ENCODE measurements at places on chromosomes 4 and X.

GRCh38 chr4:142043509-142043908, 407.1 kb downstream of the IL15 start:
- DNase-seq, result no peak

GRCh38 chrX:107118322-107119147, at the start of gene RBM41:
Gene RBM41 (minus strand): TSS chrX:107118822. CDS start chrX:107118773, 49 bp downstream.
- DNase-seq, result peak; percentile 49

GRCh38 chr4:151860561-151861093, 99.8 kb upstream of the GATB start:
- no peak for DNase-seq

GRCh38 chr4:159776961-159777360, 674.1 kb downstream of the RAPGEF2 start:
- no peak for DNase-seq

DNA sequence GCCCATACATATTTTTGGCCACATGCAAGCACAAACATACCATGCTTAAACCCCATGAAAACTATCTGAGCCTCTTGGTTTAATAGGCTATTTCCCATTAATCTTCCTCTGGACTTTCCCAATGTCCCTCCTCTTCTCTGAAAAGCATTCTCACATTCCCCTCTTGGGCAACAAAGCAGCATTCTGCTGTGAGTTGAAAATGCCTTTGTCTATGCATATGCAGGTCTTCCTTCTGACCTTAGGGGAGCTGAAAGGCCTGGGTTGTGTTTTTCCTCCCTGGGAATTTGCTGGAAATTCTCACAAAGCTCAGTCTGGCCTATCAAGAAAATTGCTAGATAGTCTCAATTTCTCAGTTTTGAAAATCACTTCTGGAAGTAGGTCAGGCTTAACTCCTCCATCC, 4.2 kb downstream of the VSIG4 start:
- DNase-seq, result no peak

DNA sequence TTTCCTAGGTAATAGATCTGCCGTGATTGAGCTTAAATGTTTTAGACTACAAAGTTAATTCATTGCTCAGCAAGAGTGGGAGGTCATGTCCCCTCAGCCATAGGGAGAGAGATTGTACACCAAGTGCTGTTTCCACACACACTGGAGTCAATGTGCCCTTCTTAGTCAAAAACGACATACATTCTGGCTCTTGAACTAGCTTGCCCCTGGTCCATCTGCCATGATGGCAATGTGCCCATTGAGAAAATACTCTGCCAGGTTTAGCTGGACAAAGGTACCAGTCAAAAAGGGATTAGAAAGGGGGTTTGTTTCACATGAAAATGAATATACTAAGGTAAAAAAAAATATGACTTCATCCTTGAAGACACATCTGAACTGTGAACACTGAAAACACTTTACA, 377.1 kb upstream of the ADGRL3 start:
- no peak for DNase-seq

- DNase-seq, result no peak
Measured at GRCh38 chr4:6938237-6938636, 28.6 kb downstream of the TBC1D14 start.

- DNase-seq, result no peak
Measured at GRCh38 chr4:62670514-62670913, 1470.4 kb downstream of the ADGRL3 start.

- DNase-seq, result no peak
Measured at GRCh38 chr4:168174308-168174707, 82.0 kb downstream of the ANXA10 start.

- DNase-seq, result no peak
Measured at GRCh38 chrX:17086317-17086716, 139.9 kb downstream of the REPS2 start.

- DNase-seq, result no peak
Measured at GRCh38 chr4:38924353-38924752, 56.7 kb downstream of the FAM114A1 start.
